ENCODE measurements at places on chromosomes 7 and 10.

- DNase-seq, result no peak
Measured at GRCh38 chr7:72453471-72453870, 41.3 kb upstream of the CALN1 start.

DNA sequence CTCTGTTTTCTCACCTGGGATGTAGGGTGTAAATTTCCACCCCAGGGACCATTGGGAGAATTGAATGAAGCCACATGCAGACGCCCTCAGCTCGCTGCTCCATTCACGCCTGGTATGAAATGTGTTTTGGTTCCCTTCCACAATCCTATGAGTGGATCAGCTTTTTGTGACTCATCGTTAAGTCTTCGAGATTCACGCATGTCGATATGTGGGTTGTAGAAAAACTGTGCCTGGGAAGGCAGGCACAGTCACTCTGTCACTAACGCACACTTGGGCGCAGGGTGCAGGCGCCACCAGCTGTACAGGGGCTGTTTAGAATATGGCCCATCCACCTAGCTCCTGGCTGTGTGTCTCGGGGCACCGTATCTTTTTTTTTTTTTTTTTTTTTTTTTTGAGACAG is 64.2 kb upstream of the SH2B2 start:
- no peak for DNase-seq

DNA sequence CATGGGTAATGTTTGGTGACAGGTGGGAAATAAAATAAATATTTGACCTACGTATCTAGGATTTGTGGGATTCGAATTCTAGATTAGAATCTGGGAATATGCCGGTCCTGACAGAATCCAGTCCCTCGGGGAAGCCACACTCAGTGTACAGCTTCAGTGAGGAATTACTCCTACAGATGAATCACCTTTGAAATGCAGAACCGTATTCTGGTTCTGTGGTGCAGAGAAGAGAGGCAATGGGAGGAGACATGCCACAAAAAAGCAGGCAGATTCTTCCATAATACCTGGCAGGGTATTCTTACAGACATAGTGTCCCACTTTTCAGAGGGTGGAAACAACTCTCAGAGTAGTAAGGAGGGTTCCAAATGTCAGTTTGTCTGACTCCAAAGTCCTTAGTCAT is 286.9 kb downstream of the SORCS1 start:
- DNase-seq, result no peak

DNA sequence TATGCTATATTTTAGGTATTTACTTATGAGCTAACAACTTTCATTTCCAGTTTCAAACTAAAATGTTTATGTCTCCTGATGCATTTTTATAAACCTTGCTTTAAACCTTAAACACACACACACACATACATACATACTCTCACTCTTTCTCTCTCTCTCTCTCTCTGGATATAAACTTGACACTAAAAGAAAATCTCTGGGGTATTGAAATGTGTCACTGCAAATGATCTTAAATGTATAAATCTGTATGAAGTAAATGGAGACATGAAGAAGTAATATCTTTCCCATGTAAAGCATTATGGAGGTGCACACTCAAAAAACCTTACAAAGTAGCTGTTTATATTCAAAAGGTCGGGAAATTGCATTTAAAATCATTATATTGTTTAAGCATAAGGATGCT is 37.0 kb downstream of the RELN start:
- DNase-seq, result no peak

DNA sequence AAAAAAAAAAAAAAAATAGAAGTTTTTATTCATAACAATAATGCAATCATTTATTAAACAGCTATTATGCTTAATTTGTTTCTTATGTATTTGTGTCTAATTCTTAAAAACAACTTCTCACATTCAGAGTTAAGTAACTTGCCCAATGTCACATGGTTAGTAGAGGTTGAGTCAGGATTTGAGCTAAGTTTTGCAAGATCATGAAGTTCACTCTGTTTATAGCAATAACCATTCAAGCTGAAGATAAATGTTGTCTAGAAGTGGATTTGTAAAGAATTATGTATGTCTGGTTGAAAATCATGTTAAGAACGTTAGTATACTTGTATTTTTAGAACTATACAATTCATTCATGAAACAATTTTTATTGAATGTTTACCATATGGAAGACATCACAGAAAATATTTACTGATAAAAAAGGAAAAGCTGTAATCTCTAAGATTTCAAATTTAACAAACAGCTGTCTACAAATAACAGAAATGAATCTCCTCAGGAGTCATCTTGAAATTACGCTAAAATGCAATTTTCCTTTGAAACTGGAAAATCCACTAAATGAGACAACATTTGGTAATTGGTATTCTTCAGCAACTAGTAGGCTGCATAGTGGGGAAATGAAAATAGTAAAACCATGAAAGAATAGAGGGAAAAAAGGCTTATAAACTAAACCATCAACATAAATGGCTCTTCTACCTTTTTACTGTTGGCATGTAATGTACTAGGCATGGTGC is 70.5 kb upstream of the AHR start:
- no peak for DNase-seq

Measured in GM12892 (cell line).